ENCODE measurements at places on chromosomes 2 and 18.

DNA sequence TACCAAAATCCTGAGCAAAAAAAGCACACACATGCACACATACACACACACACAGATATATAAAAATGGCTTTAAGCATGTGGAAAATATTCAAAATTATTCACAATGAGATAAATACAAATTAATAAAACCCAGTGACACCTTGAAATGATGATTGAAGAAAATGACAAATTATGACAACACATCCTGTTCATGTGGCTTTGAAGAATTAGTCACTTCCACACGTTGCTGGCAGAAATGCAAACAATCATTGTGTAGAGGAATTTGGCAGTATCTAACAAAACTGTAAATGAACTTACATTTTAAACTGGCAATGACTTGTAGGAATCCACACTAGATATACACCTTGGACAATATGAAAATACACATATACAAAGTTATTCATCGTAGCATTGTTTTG is 95.8 kb upstream of the RGPD4 start:
- ATAC-seq = no peak

- no peak for ATAC-seq
These were observed 96.2 kb upstream of the ASAP2 start for GRCh38 chr2:9110346-9110884.

GRCh38 chr2:206611191-206611590 is 31.1 kb upstream of the FAM237A start:
- no peak for ATAC-seq

- no peak for ATAC-seq
These were observed 15.8 kb upstream of the MTCL1 start for GRCh38 chr18:8689517-8689916.

GRCh38 chr2:162490052-162490717 is 146.3 kb downstream of the GCA start:
- ATAC-seq = no peak

GRCh38 chr2:61367177-61367576 is 103.7 kb downstream of the USP34 start:
- no peak for ATAC-seq

GRCh38 chr2:36809069-36809445 is 112.5 kb downstream of the VIT start:
- no peak for ATAC-seq

DNA sequence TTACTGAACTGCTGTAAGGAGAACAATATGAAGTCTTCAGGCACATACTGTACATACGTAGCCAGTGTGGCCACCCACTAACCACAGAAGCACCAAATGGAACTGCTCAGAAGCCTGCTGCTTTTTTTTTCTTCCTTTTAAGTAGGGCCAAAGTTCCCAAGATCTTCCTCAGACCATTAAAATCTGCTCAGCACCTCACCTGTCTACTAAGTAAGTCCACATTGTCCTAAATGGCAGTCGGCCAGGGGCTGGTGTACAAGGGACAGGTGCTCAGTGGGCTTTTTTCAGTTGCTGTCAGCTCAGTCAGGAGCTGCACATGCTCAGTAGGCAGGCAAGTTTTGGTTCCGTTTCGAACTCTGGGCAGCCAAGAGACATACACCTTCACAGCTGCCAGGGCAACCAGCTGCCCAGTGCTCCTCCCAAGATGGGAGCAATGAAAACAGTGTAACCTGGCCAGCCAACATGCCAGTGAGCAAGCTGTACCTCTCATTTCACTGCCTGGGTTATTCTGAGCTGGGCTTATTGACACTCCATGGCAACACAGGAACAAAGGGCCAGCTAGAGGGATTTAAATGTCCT is 86.1 kb downstream of the ACVR1 start:
- ATAC-seq = peak; percentile 48

DNA sequence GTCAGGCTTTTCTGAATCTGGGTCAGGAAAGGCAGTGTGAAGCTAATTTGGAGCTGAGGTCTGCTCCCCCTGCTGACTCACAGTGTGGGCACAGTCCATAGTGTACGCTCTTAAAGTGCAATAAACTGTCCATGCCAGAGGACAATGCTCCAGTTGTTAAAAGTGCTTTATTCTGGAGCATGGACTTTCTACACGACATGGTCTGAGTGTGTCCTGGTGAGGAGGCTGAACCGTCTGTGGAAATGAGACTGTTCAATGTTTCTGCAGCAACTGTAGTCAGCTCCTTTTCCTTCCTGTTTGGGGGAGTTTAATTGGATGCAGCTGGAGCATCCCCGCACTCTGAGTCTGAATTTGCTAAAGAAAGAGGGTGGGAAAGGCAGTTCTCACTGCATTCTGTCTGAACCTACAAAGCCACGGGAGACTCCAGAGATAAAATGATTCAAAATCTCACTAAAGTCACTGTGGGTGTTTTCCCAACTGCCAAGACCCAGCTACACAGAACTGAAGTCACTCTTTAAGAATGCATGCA is 110.2 kb upstream of the TRIB2 start:
- ATAC-seq = no peak

DNA sequence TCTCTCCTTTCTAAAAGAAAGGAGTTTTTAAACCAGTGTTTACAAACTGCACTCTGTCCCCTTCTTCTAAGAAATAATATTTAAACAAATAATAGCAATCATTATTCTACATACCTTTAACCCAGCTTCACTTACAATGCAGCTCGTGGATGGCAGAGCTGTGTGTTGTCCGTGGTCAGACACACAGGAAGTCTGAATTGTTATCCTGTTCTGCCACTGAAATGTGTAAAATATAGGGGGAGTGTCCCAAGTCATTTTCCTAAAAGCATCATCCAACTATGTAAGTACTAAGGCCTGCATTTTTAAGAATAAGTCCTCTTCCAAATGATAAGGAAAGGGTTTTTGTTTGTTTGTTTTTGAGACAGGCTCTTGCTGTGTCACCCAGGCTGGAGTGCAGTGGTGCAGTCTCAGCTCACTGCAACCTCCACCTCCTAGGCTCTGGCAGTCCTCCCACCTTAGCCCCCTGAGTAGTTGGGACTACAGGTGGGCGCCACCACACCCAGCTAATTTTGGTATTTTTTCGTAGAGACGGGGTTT is 2.7 kb upstream of the PPP4R1 start:
- ATAC-seq = no peak

- ATAC-seq = no peak
These were observed 25.9 kb upstream of the CTLA4 start for GRCh38 chr2:203841654-203842053.

DNA sequence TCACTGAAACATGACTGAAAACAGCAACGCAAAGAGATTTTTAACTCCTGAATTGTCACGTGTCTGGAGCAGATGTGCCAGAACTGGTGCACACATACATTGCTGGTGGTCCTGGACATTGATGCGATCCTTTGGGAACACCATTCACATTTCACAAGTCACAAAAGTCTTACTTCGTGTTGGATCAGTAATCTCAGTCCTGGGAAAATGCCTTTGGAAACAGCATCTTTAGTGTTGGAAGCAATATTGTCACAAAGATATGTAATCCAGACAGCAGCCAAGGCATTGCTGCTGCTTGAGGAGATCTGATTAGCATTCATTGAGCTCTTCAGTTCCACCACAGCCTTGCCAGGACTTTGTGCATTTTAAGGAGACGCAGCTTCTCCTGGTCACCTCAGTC is 126.2 kb upstream of the SH3BP4 start:
- no peak for ATAC-seq

GRCh38 chr2:117770730-117771129 is 43.8 kb upstream of the DDX18 start:
- ATAC-seq = no peak

- ATAC-seq = no peak
These were observed 196.8 kb downstream of the EXOC6B start for GRCh38 chr2:72629062-72629461.

- ATAC-seq = no peak
These were observed 64.8 kb downstream of the KCNG2 start for GRCh38 chr18:79862562-79862961.

- ATAC-seq = no peak
These were observed 129.7 kb downstream of the MYO1B start for GRCh38 chr2:191374939-191375338.

DNA sequence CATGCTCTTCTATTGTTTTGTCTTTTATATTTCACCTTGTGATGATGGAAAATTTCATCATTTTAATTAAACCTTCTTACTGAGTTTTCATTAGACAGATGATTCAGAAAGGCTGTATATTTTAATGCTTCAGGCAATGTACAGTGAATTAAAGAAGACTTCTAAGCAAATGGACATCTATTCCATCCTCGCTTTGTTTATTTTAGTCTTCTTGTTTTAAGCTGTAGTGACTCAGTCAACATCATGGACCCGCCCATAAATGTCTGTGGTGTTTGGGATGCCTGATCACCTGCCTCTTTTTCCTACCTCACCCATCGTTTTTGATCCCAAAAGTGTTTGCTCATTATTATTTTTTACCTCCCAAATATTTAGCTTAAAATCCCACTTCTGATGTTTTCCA is 43.1 kb downstream of the KYNU start:
- ATAC-seq = no peak

GRCh38 chr2:201633661-201634249 is 9.5 kb downstream of the TMEM237 start:
- no peak for ATAC-seq

GRCh38 chr2:160901613-160902012 is 258.6 kb upstream of the TANK start:
- ATAC-seq = no peak

- no peak for ATAC-seq
These were observed 192.2 kb downstream of the PLCL1 start for GRCh38 chr2:197996583-197996982.

GRCh38 chr2:125516496-125517109 is 1139.4 kb upstream of the GYPC start:
- ATAC-seq = no peak

- ATAC-seq = no peak
These were observed 19.4 kb downstream of the DNMT3A start for GRCh38 chr2:25322312-25322711.

DNA sequence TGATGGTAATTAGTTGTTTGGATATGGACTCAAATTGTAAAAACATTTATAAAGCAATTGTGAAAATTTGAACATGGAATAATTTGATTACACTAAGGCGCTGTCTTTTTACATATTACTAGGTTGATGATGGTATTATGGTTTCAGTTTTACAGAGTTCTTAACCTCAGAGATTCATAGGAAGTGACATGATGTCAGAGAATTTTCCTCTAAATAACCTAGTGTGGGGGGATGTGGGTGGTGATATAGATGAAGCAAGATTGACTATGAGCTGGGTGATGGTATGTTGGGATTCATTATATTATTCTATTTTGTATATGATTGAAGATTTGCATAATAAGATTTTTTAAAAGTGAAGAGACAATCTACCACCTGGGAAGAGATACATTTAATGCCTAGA is 45.9 kb upstream of the ATP5MC3 start:
- ATAC-seq = peak; percentile 51

- ATAC-seq = peak; percentile 76
These were observed 8.6 kb upstream of the PLEKHM3 start for GRCh38 chr2:208033701-208034502.

DNA sequence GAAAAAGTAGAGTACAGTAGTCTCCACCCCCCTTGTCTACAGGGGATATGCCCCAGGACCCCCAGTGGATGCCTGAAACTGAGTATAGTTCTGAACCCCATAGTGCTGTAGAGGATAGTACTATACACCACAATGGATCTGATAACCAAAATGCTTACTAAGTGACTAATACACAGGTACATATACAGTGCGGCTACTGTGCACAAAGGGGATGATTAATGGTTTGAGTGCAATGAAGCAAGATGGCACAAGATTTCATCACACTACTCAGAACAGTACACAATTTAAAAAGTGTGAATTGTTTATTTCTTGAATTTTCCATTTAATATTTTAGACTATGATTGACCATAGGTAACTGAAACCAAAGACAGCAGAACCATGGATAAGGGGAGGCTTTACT is 446.9 kb upstream of the NRP2 start:
- peak; percentile 8 for ATAC-seq

DNA sequence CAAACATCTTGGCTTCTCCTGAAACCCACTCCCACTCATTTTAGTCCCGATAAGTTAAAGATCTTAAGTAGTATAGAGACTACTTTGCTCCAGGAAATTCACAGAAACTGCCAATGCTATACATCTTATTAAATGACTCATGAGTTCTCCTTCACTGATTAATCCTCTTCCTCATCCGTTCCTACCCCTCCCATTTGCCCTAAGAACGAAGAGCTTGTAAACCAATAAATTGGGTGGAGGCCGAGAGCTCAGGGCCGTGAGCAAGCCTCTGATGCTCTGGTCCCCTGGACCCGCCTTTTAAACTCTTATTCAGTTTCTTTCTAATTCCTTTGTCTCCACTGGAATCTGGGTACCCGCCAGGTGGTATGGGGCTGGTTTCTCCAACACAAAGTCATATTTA is 68.6 kb downstream of the METTL8 start:
- no peak for ATAC-seq

- peak; percentile 56 for ATAC-seq
These were observed 12.3 kb downstream of the ARL6IP6 start for GRCh38 chr2:152730591-152731333.

DNA sequence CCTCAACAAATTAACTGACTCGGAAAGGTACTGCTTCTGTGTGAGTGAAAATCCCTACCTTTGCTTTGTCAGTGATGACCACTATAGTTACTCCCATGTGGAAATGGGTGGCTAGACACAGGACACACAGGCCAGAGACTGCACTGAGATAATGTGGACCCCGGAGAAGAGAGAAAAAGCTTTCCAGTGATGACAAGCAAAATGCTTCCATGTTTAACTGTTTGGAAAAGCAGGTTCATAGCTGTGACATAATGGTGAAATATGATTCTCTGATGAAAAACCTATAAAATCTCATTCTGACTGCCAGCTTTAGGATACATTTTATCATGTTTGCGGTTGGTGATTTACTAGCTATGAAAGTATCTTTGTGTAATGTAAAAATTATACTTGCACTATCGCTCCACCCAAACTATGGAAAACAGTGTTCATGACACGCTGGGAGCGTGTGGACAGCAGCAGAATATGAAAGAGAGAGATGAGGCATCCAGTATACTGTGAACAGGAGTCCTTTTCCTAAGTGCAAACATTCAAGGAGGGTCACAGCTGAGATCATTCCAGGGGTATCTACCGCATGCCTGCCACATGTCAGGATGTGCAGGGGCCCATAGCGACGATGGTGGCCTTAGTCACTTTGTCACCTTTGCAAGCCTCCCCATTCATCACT is 782.7 kb upstream of the SOX11 start:
- no peak for ATAC-seq

DNA sequence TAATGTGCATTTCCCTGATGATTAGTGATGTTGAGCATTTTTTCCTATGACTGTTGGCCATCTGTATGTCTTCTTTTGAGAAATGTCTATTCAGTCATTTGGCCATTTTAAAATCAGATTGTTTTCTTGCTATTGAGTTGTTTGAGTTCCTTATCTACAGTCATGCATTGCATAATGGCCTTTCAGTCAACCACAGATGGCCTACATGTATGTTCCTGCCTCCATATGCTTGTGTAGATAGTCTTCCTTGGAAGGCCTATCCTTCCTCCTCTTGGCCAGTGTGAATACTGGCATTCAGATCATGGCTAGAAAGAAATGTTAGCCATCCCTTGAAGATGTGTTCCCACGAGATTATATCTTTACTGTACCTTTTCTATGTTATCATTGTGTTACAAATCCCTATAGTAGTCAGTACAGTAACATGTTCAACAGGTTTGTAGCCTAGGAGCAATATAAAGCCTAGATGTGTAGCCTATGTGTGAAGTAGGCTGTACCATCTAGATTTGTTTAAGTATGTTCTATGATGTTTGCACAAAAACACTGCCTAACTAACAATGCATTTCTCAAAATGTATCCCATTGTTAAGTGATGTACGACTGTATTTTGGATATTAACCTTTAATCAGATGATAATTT is 65.6 kb upstream of the CD302 start:
- no peak for ATAC-seq
